ENCODE measurements at places on chromosomes 1 and 21.

DNA sequence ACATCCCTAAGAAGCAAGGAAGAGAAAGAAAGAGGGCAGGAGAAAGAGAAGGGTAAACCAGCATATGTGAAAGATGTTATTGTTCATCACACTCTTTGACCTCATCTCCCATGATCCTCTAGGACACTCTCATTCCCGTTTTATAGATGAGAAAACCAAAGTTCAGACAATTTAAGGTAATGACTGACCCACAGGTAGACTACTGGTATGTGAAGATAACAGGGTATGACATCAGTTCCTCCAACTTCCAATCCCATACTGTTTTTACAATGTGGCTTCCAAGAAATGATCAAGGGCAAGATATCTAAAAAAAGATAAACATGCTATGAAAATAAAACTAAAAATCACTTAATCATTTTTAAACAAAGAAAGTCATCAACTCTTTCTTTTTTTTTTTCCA is 95.2 kb upstream of the TNFSF4 start:
- DNase-seq = no peak

GRCh38 chr1:9289090-9289534 is 3.6 kb upstream of the SPSB1 start:
- DNase-seq = no peak

GRCh38 chr21:44710294-44710665 is 1.1 kb downstream of the TSPEAR start:
- no peak for DNase-seq

DNA sequence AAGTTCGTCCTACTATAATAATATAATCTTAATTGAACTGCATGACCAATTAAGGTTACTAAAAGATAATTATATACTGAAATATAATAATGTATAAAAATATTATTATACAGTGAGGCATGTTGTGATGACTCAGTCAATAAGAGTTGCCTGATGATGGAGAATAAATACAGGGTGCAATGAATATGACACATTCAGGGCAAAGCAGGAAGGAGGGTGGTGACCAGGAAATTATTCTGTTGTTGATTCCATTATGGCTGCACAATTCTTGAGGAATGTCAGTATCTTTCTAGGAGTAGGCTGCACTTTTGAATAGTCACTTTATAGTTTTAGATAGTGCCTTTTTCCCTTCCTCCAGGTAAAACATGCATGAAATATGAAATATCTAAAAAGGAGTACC is 46.4 kb upstream of the RGS21 start:
- no peak for DNase-seq

DNA sequence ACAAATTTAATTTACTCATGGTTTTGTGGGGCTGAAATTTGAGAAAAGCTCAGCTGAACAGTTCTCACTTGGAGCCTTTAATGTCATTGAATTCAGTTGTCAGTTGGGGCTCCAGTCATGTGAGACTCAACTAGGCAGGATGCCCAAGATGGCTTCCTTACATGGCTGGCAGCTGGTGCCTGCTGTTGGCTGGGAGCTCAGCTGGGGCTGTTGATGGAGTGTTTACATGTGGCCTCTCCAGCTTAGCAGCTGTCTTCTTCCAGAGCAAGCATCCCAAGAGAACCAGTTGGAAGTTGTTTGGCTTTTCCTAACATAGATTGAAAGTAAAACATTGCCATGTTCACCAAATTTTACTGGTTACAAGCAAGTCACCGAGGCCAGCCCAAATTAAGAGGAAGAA is 81.8 kb upstream of the KCNA3 start:
- no peak for DNase-seq

- no peak for DNase-seq
Observed at GRCh38 chr1:6183520-6183989, 3.4 kb upstream of the CHD5 start.

- no peak for DNase-seq
Observed at GRCh38 chr1:1783320-1783719, 5.0 kb upstream of the NADK start.

DNA sequence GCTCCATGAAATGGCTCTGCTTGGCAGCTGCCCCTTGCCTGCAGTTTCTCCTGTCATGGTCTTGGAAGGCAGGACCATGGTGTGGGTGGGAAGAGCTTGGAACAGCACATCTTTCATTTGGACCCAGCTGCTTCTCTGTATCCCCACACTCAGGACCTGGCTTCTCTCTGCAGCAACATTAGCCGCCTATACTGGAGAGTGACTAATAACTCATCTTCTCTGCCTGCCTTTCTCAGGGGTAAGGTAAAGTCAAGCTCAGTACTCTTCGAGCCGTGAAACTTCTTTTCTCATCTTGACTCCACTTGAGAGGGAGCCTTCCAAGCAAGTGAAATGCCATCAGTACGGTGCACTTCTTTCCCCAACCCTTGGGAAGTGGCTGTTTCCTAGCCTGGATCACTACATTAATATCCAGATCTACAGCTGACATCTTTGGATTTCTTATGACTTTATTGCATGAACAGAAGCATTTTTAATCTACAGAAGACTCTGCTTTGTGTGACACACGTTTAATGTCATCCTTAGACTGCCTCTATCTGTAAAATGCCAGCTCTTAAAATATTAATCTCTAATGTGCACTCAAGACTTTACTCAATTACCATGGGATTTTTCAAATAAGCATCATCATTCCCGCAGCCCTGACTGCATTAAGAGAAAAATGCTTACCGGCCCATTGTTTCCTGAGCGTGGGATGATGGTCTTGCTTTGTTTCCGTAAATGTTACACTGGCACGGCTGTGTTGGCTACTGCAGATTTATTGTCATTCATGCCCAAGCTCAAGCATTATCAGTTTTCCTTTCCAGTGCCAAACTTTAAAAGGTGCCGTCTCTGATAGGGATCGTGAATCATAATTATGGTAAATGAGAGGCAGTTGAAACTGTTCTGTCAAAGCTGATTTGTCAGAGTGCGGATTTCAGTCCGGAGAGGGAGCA is 242.9 kb downstream of the HHAT start:
- DNase-seq = no peak

DNA sequence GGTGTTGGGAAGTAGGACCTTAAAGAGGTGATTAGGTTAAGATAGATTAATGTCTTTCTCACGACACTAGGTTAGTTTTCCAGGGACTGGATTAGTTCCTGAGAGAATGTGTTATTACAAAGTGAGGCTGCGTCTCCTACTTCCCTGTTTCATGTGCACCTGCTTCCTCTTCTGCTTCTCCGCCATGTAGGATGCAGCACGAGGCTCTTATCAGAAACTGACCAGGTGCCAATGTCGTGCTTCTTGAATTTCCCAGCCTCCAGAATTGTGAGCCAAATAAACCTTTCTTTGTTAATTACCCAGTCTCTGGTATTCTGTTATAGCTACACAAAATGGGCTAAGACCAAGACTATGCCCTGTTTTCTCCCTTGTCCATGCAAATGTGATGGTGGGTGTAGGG is 152.2 kb upstream of the LMO4 start:
- no peak for DNase-seq

- no peak for DNase-seq
Observed at GRCh38 chr1:30005972-30006619, 717.3 kb downstream of the MATN1 start.

GRCh38 chr1:231629132-231629531 is 2.5 kb downstream of the DISC1 start:
- DNase-seq = no peak

DNA sequence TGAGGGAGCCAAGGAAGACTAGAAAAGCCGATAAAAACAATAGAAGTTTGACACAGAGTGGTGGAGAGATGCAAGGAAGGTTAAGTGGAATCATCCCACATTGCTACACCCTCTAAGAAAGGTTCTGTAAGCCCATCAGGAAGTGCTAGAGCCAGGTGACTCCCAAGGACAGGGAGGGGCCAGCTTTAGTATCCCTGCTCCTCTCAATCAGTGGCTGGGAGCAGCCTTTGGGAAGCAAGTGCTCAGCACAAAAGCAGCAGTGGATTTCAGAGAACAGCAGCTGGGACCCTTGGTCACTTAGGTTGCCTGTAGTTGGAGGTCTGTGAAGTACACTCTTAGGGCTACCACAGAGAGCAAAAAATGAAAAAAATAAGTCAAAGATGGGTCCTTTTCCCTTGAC is 42.5 kb downstream of the NME7 start:
- DNase-seq = no peak

Data from NCI-H2081 treated with DMSO at 0.1 percent for 48 hours (cell line).